Mucosa of gallbladder (tissue), 1 donor: ENCODE measurements at places on chromosomes 2 and 18. TPM values are rescaled to one million over a fixed set of nuclear protein-coding genes. Genes with fewer than 3 reads are reported as not detected.

GRCh38 chr2:164368896-164369295 is 252.4 kb downstream of the GRB14 start:
- no peak for DNase-seq

DNA sequence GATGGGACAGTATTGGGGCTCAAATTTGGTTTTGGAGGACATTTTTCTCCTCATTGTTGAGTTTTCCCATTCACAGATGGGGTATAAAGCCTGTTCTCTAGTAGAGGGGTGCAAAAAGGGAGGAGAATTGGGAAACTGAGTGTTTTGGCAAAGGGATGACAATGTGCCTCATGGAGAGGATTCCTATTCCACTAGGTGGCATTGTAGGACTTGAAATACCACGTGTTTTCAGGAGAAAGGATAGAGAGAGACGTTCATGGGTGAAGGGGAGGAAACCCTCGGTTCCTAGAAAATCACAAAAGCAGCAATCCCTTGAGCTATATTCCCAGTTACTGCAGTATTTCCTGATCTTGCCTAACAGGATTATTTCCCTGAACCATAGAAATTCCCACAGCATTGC is 113.7 kb upstream of the SRD5A2 start:
- DNase-seq: no peak

GRCh38 chr2:43777306-43777926 is 3.6 kb downstream of the DYNC2LI1 start:
- DNase-seq: no peak

GRCh38 chr2:88880441-88880953 is 189.0 kb downstream of the RPIA start:
- DNase-seq: peak; percentile 57

DNA sequence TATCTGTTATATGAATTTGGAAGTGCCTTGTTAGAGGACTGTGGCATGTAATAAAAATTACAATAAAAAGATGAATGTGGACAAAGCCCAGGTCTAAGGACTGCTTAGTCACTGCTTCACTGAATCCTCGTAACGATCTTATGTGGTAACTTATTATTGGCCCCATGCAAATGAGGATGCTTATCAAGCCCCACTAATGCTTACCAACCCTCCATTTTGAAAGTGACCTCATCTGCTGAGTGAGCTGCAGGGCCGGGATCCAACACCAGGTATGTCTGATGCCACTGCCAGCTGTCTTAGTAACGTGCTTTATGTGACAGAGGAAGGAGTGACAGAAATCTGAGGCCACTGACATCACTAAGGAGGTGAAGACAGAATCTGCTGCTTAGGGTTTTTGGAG is 65.3 kb upstream of the CCDC85A start:
- DNase-seq: no peak

The RUFY4 gene
- 0.17 TPM for total RNA-seq

The ZRANB3 gene
- 4.8 TPM for total RNA-seq

The DYSF gene
- 12.8 TPM for total RNA-seq
